Stomach (tissue), 19 donors: ENCODE measurements at places on chromosomes 3 and 15. TPM values are rescaled to one million over a fixed set of nuclear protein-coding genes. Genes with fewer than 3 reads are reported as not detected.

Gene SPATA12
- total RNA-seq = not detected

Gene IL1RAP
- total RNA-seq = not detected

DNA sequence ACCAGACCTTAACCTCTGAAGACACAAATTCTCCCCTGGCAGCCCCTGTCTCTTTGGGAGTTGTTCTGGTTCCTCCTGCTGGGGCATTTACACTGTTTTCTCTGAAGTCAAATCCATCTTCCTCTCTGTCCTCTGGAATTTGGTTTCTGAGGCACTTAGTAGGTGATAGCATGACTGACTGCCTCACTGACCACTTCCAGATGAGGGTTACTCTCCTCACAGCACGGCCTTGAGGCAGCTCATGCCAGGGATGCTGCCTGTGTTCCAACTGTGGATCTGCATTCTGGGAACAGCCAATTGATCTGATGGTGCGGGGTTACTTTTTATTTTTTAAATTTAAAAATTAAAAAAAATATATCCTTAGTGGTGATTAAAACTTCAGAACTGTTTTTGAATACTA lies 140.9 kb upstream of the ROPN1 start:
- no peaks in the 10 kb centered on the region for H3K27me3 ChIP-seq
- H3K4me3 ChIP-seq = no peak overlapping the region
- peaks cover 6% of the 10 kb centered on the region for H3K4me1 ChIP-seq

DNA sequence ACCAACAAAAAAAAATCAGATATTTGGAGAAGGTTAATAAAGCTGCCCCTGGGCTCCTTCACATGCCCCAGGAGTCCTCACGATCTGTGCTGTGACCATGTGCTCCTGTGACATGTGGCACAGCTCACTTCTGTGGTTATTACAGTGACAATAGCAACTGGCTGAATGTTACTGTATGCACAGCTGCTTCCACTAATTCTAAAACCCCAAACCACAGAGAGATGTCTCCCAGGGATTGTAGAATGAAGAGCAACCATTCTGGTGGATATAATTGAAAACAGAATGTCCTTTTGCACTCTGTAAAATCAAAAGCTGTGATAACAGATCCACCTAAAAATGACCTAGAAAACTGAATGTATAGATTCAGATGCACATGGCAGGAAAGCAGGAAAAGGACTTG lies 489.2 kb upstream of the CNTN4 start:
- DNase-seq = peak; percentile 12
- H3K4me1 ChIP-seq = no peaks in the 10 kb centered on the region
- H3K27me3 ChIP-seq = no peaks in the 10 kb centered on the region
- H3K27ac ChIP-seq = no peak overlapping the region
- no peaks in the 10 kb centered on the region for H3K36me3 ChIP-seq
- H3K4me3 ChIP-seq = no peak overlapping the region

- H3K4me3 ChIP-seq = no peak overlapping the region
- no peaks in the 10 kb centered on the region for H3K36me3 ChIP-seq
- H3K27me3 ChIP-seq = no peaks in the 10 kb centered on the region
- H3K27ac ChIP-seq = no peak overlapping the region
- peaks cover 1% of the 10 kb centered on the region for H3K4me1 ChIP-seq
- no peak for DNase-seq
These were observed 7.3 kb upstream of the CFAP91 start for GRCh38 chr3:119695480-119695879.

DNA sequence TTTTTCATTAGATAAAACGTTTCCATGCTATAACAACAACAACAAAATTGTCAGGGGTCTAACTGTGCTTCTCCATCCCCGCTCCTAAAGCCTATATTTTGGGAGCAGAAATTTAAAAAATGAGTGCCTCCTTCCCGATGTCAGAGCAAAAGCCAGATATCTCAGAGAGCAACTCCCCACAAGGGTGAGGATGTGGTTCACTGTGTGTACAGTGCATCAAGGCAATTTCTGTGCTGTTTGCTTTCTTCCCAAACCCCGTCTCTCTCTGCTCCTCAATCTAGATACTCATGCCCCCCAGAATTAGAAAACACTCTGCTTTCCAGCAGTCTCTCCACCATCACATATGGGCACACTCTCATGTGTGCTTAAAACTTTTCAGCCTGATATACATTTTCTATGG lies 76.7 kb upstream of the MBNL1 start:
- H3K27me3 ChIP-seq = no peaks in the 10 kb centered on the region
- DNase-seq = no peak
- no peak overlapping the region for H3K4me3 ChIP-seq
- H3K4me1 ChIP-seq = peaks cover 36% of the 10 kb centered on the region

DNA sequence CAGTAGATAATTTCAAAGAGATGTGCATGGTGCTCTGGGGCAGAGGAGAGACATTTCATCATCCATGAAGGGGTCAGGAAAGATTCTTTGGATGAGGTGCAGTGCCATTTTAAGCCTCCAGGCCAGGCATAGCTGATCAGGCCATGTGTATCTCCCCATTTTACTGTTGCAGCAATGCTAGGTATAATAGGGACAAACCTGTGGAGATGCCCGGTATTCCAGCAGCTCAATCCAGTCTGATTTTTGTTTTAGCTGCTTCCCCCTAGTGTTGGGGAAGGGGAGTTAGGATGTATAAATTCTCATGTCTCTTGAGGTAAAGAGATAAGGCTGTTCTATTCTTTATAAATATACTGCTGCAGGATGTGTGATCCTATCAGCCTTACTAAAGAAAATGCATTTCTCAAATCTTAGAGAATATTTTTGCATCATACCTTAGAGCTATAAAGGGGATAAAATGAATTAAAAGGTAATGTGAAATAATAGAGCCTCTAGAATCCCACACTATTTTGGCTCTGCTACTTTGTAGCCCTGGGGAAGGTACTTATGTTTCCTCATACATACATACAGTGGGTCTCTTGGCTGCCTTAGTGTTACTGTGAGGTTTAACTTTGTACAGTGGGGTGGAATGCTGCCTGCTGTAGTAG lies 5.2 kb downstream of the CDV3 start:
- no peak overlapping the region for H3K4me3 ChIP-seq
- peaks cover 82% of the 10 kb centered on the region for H3K36me3 ChIP-seq
- H3K27me3 ChIP-seq = no peaks in the 10 kb centered on the region
- peak; percentile 62 for DNase-seq

- H3K4me3 ChIP-seq = no peak overlapping the region
- H3K27me3 ChIP-seq = no peaks in the 10 kb centered on the region
- no peak overlapping the region for H3K27ac ChIP-seq
These were observed 285.1 kb upstream of the MANF start for GRCh38 chr3:51099794-51100535.

- H3K27me3 ChIP-seq = no peaks in the 10 kb centered on the region
- no peaks in the 10 kb centered on the region for H3K4me1 ChIP-seq
- DNase-seq = peak; percentile 51
These were observed 71.3 kb downstream of the NUP210 start for GRCh38 chr3:13348661-13349396.

GRCh38 chr15:65377105-65377975 lies 462 bp downstream of the IGDCC3 start:
- peaks cover 22% of the 10 kb centered on the region for H3K4me1 ChIP-seq
- peak overlapping the region; percentile 48 for H3K4me3 ChIP-seq
- peaks cover 95% of the 10 kb centered on the region for H3K27me3 ChIP-seq
- peak; percentile 74 for DNase-seq
- H3K27ac ChIP-seq = no peak overlapping the region

- H3K4me3 ChIP-seq = no peak overlapping the region
- peaks cover 11% of the 10 kb centered on the region for H3K4me1 ChIP-seq
These were observed 332.5 kb upstream of the SEMA6D start for GRCh38 chr15:47384776-47385175.

DNA sequence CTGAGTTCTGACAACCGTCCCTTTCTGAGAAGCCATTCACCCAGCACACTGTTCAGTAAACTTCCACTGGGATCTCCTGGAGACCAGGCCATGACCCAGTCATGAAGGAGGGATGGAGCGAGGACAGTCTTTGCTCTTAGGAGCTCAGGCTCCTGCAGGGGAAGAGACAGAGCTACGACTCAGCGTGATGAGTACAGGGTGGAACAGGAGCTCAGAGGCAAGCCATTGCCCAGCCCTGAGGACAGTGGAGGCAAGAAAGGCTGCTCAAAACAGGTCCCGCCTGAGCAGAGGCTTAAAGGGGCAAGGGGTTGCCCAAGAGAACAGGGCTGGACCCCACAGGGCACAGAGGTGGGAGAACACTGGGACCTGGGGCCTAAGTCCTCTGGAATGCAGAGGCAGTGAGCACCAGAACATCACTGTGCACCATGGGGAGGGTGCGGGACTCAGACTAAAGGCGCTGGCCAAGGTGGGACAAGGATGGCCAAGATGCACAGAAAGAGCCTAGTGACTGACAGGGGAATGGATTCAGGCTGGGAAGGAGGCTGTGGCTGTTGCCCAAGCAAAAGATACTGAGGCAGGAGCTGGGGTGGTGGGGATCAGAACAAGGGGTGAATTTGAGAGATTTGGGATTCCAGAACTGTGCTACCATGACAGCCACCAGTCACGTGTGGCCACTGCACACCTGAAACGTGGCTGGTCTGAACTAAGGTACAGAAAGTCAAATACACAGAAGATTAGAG lies 25.8 kb downstream of the TMEM43 start:
- H3K36me3 ChIP-seq = peaks cover 95% of the 10 kb centered on the region
- no peaks in the 10 kb centered on the region for H3K27me3 ChIP-seq
- no peak overlapping the region for H3K27ac ChIP-seq
- H3K4me3 ChIP-seq = no peak overlapping the region
- no peak for DNase-seq

DNA sequence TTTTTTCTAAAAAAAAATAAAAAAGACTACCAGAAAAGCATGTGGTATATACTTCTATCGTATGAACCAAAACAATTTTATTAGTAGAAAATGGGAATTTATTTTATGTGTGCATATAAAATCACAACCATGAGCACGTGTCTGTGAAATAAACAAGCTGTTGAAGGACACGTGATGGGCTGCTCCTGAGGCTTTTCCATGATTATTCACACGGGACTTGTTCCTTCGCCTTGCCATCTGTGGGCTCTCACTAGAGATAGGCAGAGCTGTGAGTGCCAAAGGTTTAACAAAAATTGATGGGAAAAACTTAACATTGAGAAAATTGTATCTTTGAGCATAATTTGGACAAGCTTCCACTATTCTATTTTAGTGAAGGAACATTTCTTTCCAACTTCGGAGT lies 12.4 kb upstream of the ETV5 start:
- H3K27ac ChIP-seq = no peak overlapping the region
- no peaks in the 10 kb centered on the region for H3K27me3 ChIP-seq
- no peak for DNase-seq
- H3K4me3 ChIP-seq = no peak overlapping the region
- H3K4me1 ChIP-seq = peaks cover 24% of the 10 kb centered on the region

DNA sequence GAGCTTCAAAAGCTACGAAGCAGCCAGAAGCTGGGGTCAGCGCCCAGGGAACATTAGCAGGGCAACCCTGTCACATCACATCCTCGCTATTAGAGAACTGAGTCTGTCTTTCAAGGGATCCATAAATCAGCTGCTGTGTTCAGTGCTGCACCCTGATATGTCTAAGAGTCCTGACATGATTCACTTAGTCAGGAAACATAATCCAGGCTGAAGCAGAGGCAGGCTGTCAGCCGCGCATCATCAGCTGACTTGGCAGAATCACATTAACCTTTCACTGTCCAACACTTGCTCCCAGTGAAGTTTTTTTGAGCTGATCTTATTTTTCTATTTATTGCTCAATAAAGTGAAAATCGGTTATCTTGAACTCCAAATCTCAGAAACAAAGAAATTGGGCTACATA lies 23.5 kb downstream of the MYH15 start:
- H3K36me3 ChIP-seq = no peaks in the 10 kb centered on the region
- no peaks in the 10 kb centered on the region for H3K27me3 ChIP-seq
- DNase-seq = peak; percentile 75
- no peak overlapping the region for H3K4me3 ChIP-seq
- no peaks in the 10 kb centered on the region for H3K4me1 ChIP-seq

GRCh38 chr3:50536471-50537180 lies 30.9 kb downstream of the C3orf18 start:
- H3K27me3 ChIP-seq = no peaks in the 10 kb centered on the region
- DNase-seq = no peak
- H3K27ac ChIP-seq = no peak overlapping the region
- H3K4me1 ChIP-seq = no peaks in the 10 kb centered on the region

GRCh38 chr15:39474657-39475056 lies 106.2 kb upstream of the THBS1 start:
- H3K27ac ChIP-seq = peak overlapping the region; percentile 89
- H3K36me3 ChIP-seq = no peaks in the 10 kb centered on the region
- H3K4me1 ChIP-seq = no peaks in the 10 kb centered on the region
- DNase-seq = no peak

- no peaks in the 10 kb centered on the region for H3K36me3 ChIP-seq
- DNase-seq = no peak
- no peaks in the 10 kb centered on the region for H3K27me3 ChIP-seq
- H3K27ac ChIP-seq = no peak overlapping the region
These were observed 363.4 kb upstream of the ARHGEF26 start for GRCh38 chr3:153757839-153758238.

DNA sequence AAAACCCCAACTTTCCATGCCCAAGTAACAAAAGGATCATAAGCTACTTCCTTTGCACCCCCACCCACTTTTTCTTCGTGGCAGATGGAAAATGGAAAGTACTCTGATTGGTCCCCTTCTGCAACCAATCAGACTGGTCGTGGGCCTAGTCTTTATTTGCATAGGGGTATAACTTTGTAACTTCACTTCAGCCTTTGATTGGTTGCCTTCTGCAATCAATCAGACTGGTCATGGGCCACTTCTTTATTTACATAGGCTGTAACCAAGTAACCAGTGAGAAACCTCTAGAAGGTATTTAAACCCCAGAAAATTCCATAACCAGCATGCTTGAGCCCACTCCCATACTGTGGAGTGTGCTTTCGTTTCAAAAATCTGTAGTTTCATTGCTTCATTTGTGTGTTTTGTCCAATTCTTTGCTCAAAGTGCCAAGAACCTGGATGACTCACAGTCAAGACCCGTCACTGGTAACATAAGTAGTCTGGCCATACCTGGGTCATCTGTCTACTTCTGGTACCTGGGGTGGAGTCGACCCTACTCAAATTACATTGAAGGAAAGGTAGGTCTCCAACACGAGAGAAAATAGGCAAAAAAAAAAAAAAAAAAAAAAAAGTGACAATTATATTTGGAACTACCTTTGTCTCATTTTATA lies 41.9 kb downstream of the CMTM8 start:
- no peak for DNase-seq
- H3K36me3 ChIP-seq = no peaks in the 10 kb centered on the region
- no peaks in the 10 kb centered on the region for H3K27me3 ChIP-seq
- peaks cover 4% of the 10 kb centered on the region for H3K4me1 ChIP-seq

GRCh38 chr3:113719294-113719693 lies 22.9 kb upstream of the USF3 start:
- no peak for DNase-seq
- peaks cover 43% of the 10 kb centered on the region for H3K36me3 ChIP-seq
- H3K27me3 ChIP-seq = no peaks in the 10 kb centered on the region
- no peak overlapping the region for H3K27ac ChIP-seq
- H3K4me3 ChIP-seq = no peak overlapping the region
- H3K4me1 ChIP-seq = no peaks in the 10 kb centered on the region
